A549 treated with Hydrocortisone at 1 μM for 4 hours (cell line): ENCODE measurements at places on chromosomes 16 and 17. TPM values are rescaled to one million over a fixed set of nuclear protein-coding genes. Genes with fewer than 3 reads are reported as not detected.

Gene TEKT5
- total RNA-seq: 0.08 to 0.17 TPM (median 0.16 TPM) in 3 of 5 replicates, not detected in the others

Gene ITGAX
- total RNA-seq: 1.0 to 1.5 TPM (median 1.1 TPM) in 5 replicates

Gene HBM
- not detected in 5 replicates for total RNA-seq

Gene MED9
- total RNA-seq: 18.7 to 19.5 TPM (median 19.0 TPM) in 5 replicates

Gene TMEM204
- total RNA-seq: 0.07 to 0.23 TPM (median 0.12 TPM) in 3 of 5 replicates, not detected in the others

Gene ZP2
- not detected in 5 replicates for total RNA-seq

Gene AHSP
- total RNA-seq: not detected in 5 replicates

Gene RCVRN
- 0.13 TPM in 1 of 5 replicates, not detected in the others for total RNA-seq

Gene MEIOC
- 1.2 to 2.8 TPM (median 2.4 TPM) in 5 replicates for total RNA-seq

Gene NPIPB9
- total RNA-seq: 1.1 to 2.0 TPM (median 1.7 TPM) in 5 replicates
